ENCODE measurements at places on chromosomes 2 and 18. TPM values are rescaled to one million over a fixed set of nuclear protein-coding genes. Genes with fewer than 3 reads are reported as not detected.

DNA sequence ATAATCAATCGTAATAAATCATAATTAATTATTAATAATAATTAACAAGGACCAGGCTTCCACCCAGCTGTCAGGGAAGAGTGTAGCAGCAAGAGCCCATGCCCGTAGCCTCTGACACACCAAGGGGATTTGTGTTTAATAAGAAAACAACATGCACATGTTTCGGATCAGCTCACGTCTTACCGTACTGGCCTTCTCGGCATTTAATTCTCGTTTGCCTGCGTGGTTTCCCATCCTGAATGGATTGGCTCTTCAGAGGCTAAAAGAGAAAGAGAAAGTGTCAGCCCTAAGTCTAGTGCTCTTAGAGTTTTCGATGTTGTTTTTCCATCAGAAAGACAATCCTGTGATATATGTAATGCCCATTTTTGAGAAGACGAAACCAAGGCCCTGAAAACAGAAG lies 27.6 kb downstream of the MBP start:
- no peak for DNase-seq

DNA sequence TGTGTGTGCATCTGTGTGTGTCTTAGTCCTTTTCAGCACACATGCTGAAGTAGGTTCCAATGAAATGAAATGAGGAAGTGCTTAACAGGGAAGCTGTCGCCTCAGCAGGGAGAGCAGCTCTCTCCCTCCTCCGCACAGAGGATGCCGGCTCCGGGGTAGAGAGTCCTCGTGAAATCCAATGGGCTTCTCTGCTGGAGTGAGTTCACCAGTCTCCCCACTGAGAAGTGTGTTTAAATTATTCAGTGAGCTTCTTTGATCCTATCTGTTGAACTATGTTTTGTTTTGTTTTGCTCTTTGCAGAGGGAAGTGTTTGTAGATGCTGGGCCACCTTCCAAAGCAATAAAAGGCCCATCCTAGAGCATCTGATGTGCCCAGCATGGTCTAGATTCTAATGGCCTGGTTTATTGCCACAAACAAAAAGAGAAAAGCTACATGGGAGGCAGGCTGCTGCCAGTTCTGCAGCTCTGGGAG lies 6.7 kb downstream of the PPP1R7 start:
- no peak for DNase-seq

The MBD1 gene
- total RNA-seq, result 53.3 TPM

DNA sequence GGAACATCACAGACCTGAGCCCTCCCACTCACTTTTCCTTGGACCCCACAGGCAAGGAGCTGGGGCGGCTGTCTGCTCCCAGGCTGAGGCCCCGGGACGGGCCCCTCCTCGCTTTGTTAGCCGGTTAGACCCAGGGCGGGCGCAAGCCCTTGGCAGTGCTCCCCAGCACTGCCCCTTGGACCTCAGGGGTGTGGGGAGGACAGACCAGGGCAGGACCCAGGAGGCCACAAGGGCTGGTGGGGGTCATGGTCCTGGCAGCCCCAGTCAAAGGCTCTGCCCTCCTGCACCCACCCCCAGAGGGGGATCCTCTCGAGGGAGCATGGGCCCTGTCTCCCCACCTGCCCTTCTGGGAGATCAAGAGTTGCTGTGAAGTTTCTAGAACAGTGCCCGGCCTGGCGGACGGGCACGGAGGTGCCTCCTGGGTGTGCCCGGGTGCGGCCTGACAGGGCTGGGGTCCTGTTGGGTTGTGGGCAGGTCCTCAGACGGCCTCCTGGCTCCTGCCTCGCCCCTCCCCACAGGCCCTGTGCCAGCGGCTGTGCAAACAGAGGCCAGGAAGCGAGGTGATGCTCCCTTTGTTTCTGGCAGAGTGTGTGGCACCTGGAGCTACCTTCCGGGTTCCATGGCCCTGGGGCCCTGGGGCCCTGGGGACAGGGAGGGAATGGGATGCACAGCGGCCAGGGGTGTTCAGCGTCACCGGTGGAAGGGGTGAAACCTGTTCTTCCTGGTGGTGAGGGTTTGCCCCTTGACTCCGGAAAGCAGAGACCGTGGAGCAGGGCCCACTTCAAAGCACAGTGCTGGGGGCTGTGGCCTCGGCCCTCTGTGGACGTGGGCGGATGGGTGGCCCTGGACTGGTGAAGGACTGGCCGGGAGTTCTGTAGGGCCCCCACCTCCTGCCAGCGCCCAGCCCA lies 2.9 kb upstream of the GAL3ST2 start:
- DNase-seq, result no peak

The SLC1A4 gene
- total RNA-seq, result 13.1 TPM

- DNase-seq, result no peak
Observed at GRCh38 chr2:237864444-237864931, 5.1 kb downstream of the RAMP1 start.

The ZBTB7C gene
- 0.33 TPM for total RNA-seq

The NAT8 gene
- not detected for total RNA-seq

DNA sequence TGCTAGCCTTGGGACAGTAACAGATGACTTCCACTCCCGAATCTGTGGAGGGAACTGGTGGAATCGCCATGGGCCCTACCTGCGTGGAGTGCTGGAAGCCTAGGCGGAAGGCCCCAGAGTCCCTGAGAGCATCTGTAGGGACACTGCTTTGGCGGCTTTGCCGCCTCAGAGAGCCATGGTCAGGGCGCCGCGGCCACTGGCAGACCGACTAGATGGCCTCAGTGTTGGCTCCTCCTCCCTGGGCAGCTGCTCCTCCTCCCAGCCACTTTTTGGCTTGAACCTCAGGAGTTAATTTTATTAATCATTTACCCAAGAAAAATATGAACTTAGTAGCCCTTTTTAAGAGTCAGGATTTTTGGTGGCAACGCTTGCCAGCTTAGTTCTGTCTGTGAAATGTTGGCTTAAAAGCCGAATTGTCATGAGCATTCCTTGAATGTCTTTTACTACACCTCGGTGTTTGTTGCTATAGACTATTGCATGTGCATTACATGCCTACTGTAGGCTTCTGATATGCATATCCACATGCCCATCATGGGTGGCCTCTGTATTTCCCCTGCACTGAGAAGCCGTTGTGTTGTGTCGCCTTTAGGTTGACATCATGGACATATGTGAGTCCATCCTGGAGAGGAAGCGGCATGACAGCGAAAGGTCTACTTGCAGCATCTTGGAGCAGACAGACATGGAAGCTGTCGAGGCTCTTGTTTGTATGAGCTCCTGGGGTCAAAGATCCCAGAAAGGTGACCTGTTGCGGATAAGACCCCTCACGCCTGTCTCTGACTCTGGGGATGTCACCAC lies 2.4 kb downstream of the KLF11 start:
- DNase-seq, result no peak

DNA sequence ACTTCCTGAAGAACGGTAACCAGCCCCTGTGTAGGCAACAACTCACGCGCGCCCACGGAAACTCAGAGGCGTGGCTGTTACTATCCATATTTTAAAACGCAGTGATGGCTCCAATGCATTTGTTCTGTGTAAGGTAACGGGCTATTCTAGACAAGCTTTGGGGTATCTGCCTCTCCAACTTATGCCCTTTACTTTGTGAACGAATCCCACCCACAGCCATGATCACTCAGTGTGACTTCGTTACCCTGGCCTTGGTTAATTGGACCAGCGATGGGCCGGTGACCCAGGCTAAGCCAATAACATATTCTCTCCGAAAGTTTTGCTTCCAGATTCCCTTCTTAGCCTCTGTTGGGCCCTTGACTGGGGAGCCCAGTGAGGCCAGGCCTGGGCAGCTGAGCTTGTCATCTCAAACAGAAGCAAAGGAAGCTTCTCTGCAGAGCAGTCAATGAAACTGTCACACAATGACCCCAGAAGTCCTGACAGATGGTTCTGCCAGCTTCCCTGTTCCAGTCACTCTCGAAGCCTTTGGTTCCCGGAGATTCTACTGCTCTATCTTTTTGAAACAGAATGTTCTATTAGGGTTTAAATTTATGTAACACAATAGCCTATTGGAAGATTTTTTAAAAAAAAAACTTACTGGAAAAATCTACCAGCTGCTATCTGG lies 30.7 kb upstream of the ROCK2 start:
- no peak for DNase-seq

- peak; percentile 77 for DNase-seq
Observed at GRCh38 chr18:32441533-32441932, 29.1 kb downstream of the GAREM1 start.

GRCh38 chr18:5295231-5295920 lies at the start of gene ZBTB14:
ZBTB14 (minus strand) TSS chr18:5295726; CDS start chr18:5293246, 2,480 bp downstream.
- DNase-seq, result peak; percentile 58

The GPR155 gene
- 6.4 TPM for total RNA-seq

GRCh38 chr2:202436626-202437025 lies 60.5 kb downstream of the BMPR2 start:
- peak; percentile 41 for DNase-seq

GRCh38 chr18:11541179-11541578 lies 68.2 kb upstream of the SLC35G4 start:
- DNase-seq, result no peak

- DNase-seq, result peak; percentile 61
Observed at GRCh38 chr2:159807183-159808031, 9.4 kb upstream of the CD302 start.

DNA sequence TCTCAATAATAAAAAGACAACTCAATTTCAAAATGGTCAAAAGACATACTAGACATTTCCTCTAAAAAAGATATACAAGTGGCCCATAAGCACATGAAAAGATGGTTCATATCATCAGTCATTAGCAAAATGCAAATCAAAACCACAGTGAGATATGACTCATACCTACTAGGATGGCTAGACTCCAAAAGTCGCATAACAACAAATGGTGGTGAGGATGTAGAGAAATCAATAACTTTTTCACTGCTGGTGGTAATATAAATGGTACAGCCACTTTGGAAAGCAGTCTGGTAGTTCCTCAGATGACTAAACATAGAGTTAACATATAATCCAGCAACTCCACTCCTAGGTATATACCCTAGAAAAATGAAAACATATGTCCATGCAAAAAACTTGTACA lies 242.3 kb upstream of the NOL4 start:
- DNase-seq, result peak; percentile 19

DNA sequence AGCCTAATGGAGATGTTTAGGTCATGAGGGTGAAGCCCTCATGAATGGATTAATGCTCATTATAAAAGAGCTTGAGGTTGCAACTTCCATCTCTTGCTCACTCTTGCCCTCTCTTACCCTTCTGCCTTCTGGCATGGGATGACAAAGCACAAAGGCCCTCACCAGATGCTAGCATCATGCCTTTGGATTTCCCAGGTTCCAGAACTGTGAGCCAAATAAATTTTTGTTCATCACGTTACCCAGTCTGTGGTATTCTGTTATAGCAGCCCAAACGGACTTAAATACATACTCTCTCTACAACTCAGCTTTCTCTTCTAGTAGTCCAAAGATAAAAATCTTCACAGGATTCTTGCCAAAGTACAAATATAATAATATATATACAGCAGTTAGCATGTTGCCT lies 75.8 kb downstream of the LNPK start:
- DNase-seq, result peak; percentile 70

DNA sequence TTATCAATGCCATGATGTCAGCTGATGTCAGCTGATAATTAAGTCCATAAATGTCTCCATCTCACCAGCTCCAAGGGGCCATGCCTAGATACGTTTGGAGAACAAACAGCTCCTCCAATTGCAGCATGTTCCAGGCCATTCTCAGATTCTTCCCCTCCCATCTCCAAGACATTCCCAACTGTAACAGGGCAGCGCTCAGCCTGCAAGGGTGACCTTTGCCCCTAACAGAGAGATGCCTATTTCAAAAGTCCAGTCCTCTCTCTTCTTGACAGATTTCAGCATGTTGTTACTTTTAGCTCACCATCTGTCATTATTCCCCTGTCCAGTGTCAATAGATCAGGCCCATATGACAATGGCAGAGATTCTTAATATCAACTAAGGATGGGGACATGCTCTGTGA lies 9.9 kb downstream of the PSD4 start:
- DNase-seq, result no peak

The TMEM182 gene
- total RNA-seq, result 3.9 TPM

DNA sequence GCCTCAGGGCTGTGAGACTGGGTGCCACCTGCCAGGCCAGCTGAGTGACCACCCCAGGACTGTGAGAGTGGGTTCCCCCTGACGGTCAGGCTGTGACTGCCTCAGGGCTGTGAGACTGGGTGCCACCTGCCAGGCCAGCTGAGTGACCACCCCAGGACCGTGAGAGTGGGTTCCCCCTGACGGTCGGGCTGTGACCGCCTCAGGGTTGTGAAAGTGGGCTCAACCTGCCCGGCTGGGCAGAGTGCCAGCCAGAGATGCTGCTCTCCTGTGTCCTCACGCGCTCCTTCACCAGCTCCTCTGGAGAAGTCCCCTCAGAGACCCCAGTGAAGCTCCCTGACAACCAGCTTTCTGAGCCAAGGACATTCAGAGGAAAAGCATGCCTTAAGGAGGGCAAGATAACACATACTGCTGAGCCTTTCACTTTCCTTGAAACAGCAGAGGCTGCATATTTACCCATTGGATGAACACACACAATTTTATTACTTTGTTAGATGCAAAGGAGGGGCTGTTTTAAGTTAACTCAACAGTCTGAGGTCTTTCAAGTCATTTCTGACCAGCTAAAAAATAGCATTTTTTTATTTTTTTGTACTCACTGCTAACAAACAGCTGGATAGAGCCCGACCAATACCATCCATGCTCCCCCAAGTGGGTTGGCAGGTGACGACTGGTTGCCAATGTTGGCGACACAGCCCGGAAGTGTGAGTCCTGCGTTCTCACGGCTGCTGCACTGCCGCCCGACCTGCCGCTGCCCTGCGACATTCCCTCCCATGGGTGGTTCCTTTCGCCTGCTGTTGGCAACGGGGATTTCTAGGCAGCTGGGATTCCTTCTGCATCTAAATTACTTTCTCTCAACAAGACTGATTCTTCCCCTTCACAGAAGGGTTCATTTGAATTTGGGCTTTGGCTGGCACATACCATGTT lies 70.7 kb downstream of the NDUFA10 start:
- DNase-seq, result peak; percentile 55

GRCh38 chr2:72145658-72146329 lies 1.9 kb downstream of the CYP26B1 start:
- DNase-seq, result no peak

The LDLRAD4 gene
- total RNA-seq, result not detected

The CDK5R2 gene
- 0.17 TPM for total RNA-seq

Data from fibroblast of lung (primary cell).